ENCODE measurements at places on chromosomes 2 and 18.

- DNase-seq: no peak
Measured at GRCh38 chr2:229665158-229665557, 49.2 kb downstream of the DNER start.

- peak; percentile 95 for DNase-seq
Measured at GRCh38 chr2:12507295-12507694, 209.4 kb upstream of the TRIB2 start.

GRCh38 chr2:102114290-102114721 lies 28.2 kb upstream of the IL1R1 start:
- DNase-seq: no peak

DNA sequence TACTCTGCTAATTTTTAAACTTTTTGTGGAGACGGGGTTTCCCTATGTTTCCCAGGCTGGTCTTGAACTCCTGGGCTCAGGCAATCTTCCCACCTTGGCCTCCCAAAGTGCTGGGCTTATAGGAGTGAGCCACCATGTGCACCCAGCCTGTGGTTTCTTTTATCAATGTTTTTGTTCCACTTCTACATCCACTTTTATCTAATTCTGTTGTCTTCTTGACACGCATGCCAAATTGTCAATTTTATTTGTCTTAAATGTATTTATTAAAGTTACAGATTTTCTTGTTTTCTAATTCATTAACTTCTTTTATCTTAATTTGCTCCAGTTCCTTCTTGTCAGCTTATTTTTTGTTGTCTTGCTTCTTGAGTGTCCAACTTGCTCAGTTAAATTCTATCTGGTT lies 43.8 kb upstream of the ASPRV1 start:
- DNase-seq: no peak

DNA sequence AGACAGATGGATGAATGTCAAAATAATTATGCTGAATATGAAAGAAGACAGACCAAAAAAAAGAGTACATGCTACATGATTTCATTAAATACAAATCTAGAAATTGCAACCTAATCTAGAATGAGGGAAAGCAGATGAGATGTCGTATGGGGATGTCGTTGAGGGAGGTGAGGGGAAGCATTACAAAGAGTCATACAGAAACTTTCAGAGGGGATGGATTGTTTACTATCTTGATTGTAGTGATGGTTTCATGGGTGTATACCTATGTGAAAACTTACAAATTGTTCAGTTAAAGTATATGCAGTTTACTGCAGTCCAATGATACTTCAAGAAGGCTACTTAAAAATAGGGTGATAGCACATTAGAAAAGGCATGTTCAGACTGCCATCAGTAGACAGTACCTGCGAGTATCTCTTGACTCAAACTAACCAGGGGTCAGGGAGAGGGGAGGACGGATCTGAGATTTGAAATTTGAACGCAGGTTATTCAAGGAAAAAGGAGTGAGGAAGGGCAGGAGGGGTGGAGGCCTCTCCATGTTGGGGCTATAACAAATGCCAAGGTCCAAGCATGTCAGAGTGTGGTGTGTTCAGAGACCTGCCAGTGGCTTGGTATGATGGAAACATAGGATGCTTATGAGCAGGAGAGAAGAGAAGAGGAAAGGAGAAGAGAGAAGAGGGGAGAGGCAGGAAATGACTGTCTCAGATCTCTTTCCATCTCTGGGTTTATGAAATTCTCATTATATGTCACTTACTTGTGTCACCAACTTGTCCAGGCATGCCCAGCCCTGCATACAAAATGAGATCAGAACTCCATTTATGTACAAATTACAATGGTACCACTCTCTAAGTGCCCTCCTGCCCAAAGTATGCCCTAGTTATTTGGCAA lies 257.3 kb upstream of the CXCR4 start:
- DNase-seq: no peak

GRCh38 chr18:10715791-10716190 lies 190.0 kb downstream of the NAPG start:
- DNase-seq: peak; percentile 36

GRCh38 chr2:2050446-2050845 lies 280.6 kb downstream of the MYT1L start:
- DNase-seq: no peak

DNA sequence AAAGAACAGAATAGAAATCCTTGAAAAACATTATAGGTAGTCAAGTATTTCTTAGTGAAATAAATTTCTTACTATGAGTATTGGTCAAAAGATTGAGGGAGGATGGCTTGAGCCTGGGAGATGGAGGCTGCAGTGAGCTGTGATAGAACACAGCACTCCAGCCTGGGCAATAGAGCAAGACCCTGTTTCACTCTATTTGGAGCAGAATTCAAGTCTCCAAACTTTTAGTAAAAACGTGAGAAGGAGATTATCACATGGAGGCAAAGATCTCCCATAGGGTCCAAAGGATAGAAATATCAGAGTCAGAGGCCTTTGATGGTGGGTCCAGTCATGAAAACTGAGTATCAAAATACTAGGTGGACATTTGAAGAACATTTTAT lies 2.4 kb upstream of the MYL12A start:
- DNase-seq: no peak

DNA sequence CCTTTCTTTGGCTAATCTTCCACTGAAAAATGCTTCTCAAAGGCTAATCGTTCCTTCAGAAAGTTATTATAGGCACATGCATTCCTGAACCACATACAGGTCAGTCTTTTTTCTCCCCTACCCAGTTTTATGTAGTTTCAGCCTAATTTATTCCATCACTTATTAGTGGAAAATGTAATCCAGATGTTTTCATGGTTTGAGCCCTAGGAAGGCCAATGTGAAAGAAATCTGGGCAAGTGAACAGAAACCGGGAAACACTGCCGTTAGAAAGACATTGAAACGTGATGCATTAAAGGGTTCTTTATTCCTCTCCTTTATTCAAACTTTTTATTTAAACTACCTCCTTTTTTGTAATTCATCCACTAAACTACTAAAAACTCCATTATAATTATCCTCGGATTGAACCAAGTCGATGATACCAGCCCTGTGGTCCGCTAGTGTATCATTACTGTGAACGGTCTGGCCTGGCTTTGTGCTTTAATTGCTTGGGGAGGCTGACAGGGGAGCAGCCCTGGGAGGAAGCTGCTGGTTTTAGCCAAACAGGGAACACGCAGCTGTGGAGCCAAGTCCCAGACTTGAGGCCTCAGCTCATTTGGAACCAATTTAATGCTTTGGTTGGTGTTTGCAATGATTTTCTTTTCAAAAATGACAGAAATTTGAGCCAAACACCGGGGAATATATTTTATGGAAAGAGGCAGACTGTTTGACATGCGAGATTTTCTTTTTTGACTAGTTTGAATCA lies 149.2 kb downstream of the ARHGAP28 start:
- DNase-seq: no peak

DNA sequence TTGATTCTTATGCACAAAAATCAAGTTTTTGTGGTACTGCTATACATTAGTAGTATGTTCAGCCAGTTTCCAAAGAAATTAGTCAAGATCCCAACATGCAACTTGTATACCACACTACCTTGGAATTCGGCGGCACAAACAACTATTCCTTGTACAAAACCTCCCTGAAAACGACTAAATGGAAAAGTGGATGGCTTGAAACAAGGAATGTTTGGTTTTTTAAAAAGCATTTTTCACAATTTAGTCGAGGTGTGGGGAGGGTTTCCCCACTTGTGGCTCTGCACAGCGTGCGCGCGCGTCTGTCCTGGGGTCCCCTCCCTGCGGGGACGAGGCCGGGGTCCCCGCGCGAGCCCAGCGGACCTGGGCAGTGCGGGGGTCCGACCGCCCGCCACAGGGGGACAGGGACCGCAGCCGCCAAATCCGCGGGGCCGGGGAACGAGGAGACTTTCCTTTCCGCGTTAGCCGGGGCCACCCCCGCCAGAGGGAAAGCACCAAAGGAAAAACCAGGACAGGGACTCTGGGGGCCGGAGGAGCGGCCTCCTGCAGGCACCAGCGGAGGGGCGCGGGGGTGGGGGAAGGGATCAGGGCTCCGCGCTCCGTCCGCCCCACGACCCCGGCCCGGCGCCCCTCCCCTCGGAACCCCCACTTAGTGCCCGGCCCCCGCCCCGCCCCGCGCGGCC lies 534 bp upstream of the SOCS6 start:
- DNase-seq: no peak

DNA sequence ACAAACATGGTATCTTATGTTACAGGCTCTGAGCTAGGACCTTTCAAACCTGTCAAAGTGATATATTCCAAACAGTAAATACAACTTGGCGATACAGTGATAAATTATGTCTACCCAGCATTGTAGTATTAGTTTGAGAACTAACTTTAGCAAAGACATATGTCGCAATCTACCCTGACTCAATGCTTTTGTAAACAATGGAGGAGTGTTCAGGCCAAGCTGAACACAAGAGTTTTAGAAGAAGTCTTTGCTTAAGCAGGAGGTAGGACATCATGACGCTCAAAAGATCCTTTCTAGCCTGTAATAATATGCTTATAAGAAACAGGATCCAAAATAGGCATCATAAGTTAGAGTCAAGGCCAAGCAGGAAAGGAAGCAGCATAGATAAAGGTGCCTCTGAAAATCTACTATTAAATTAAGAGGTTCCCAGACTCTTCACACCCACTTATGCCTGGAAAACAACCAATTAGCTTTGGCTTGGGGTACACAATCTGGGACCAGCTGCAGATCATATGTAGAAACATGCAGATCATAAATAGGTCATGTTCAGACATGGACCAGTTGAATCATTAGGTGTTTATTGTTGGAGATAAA lies 132.5 kb downstream of the CSRNP3 start:
- peak; percentile 77 for DNase-seq

DNA sequence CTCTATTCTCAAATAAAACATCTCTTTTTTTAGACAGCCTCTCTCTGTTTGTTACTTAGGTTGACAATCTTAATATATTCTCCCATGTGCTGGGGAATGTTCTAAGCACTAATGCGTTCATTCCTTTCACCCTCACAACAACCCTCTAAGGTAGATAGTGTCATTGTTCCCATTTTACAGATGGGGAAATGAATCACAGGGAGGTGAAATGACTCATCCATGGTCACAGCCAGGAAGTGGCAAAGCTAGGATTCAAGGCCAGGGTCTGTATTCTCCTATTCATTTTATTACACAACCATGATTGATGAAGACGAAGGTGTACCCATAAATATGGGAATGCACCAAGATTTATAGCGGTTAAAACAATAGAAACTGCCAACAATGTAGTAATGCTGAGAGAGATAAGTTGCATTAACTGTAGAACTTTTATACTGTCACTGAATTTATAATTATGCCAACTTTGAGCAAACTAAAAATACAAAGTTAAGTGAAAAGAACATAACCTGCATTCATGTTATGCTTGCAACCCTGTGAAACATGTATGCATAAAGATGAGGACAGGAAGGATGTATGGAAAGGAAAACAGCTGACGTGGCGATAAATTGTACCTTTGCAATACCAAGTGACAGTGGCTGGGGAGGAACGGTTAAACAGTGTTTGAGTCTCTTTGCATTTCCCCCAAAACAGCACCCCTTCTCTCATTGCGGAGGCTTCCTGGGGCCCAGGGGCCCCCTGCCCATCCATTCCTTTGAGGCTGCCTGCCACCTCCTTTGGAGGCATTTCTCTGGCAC lies 257.7 kb upstream of the AGAP1 start:
- DNase-seq: no peak

DNA sequence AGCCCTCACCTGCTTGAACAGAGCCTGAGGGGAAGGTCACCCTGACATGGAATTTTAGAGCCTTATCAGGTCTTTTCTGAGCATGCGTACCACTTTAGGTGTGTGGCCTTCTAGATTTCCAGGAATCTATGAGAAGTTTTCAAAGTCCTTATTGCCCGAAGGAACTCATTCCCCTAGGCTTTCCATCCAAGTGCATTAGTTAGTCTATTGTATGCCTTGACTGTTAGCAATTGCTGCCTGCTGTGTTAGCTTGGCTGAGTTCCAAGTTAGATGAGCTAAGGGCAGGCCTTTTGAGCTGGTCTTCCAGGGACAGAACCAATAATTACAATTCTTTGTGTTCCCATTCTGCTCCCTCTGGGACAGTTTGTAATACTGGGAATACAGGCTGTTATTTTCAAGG lies 30.8 kb upstream of the PUM2 start:
- DNase-seq: no peak

GRCh38 chr2:36569267-36569856 lies 28.6 kb downstream of the FEZ2 start:
- no peak for DNase-seq

DNA sequence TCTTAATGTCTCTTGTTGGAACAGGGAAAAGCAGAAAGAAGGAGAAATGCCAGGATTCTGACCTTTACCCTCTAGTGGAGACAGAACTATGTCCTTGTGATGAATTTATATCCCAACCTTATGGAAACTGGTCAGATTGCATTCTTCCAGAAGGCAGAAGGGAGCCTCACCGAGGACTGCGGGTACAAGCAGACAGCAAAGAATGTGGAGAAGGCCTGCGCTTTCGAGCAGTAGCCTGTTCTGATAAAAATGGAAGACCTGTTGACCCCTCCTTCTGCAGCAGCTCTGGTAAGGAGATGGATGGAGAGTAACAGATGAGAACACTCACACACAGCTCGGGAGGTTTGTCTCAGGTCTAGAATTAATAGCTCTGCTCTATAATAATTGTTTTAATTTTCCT lies 552.7 kb upstream of the HNMT start:
- DNase-seq: no peak

DNA sequence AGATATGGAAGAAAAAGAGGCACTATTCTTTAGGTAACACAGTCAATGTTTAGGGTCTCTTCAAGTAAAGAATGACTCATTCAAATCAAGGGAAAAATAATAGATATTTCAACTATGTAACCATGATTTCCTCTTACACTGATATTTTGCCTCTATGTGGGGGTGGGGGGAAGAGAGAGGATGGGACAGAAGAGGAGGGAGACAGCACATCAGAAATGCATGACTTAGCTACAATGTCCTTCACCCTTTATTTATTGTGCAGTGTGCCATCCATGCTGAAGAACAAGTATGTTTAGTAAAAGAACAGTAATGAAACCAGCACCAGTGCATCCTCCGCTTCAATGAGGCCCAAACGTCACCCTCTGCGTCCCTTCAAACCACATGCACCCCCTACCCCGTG lies 204.8 kb downstream of the HDAC4 start:
- no peak for DNase-seq

DNA sequence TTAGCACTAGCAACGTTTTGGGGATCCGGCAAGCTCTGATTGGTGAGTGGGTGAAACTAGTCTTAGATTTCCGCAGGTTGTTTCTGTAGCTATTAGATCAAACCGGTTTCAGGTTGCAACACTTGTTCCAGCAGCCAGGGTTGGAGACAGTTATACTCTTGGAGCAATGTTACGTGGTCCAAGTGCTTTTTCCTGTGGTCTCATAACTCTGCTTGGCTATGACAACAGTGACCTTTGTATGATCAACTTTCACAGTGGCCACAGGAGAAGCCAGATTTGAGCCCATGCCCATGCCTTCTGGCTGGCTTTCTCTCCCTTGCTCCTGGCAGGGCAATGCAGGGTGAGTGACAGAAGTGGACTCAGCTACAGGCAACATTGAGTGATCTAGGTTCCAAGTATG lies 84.5 kb upstream of the TAF1B start:
- no peak for DNase-seq

- no peak for DNase-seq
Measured at GRCh38 chr2:16466133-16466820, 199.4 kb downstream of the CYRIA start.

- no peak for DNase-seq
Measured at GRCh38 chr18:8699948-8700347, 5.4 kb upstream of the MTCL1 start.

Measured in epithelial cell of prostate (primary cell).